C1 segment of cervical spinal cord (tissue), 14 donors: ENCODE measurements at places on chromosomes 7 and 10.

- no peak for DNase-seq
These were observed 113.6 kb upstream of the MACROH2A2 start for GRCh38 chr10:69939061-69939460.

DNA sequence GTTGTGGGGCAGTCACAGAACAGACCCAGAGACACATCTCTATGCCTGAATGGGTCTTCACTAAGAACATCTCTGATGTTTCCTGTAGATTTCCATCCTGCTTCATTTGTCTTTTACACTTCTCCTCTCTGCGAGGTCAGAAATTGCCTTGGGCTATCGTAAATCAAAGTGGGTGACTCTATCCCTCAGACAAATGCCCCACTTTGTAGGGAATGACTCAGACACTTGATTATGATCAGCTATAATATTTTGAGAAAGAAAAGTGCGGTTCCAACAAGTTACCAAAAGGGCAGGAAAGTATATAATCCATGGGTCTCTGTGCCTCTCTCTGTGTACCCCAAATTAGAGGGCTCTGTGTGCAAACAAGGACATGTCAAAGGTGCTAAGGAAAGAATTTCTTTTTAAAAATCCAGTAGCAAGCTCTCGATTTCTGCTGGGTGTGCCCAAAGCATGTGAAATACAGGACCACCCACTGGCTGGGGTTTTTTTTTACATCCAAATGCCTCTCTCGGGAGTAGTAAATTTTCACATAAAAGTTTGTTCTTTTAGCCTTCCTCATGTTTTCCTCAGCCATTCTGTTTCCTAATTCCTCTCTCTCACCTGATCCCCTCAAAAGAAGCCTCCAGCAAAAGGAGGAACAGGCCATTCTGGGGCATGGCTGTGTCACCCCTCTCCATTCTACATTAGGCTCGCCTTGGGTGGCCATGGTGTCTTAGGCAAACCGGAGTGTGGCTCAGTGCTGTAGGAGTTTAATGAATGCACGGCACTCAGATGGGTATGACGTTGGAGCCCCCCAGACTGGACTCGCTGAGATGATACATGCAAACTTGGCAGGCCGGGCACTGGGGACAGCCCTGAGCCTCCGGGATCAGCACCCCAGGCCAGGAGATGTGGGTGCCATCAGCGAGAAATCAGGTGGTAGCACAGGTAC, 6.3 kb upstream of the OPN4 start:
- no peak for DNase-seq

GRCh38 chr10:119537953-119538630, 4.4 kb downstream of the RGS10 start:
- no peak for DNase-seq

- no peak for DNase-seq
These were observed 244.5 kb upstream of the ANKRD30A start for GRCh38 chr10:36880898-36881297.

DNA sequence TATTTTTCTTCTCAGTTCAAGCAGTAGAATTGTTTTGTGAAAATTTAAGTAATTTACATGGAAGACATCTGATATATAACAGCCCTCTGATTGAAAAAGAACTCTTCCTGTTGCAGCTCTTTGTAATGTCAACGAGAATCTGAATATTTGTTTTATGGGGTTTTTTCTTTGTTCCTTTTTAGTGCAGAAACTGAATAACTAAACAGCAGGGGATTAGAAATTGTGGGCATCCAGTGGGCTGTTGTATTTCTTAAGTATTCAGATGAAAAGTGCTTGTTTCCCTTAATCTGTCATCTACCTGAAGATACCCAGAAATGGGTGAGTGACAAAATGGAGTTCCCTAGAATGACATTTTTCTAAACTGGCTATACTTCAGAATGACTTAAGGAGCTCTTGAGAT, 7.4 kb downstream of the ARL4A start:
- no peak for DNase-seq

GRCh38 chr10:71538608-71539260, 142.0 kb downstream of the CDH23 start:
- no peak for DNase-seq

DNA sequence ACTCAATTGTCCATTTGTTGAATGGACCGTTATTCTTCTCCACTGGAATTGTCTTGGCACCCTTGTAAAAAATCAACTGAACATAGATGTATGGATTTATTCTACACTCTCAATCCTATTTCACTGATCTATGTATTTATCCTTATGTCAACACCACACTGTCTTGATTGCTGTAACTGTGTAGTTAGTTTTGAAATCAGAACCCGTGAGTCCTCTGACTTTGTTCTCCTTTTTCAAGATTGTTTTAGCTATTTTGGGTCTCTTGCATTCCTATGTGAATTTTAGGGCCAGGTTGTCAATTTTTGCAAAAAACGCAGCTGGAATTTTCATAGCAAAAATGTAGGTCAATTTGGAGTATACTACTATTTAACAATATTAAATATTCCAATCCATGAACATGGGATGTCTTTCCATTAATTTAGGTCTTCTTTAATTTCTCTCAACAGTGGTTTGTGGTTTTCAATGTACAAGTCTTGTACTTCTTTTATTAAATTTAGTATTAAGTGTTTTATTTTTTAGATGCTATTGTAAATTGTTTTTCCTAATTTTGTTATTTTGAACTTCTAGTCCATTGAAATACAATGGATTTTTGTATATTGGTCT, 10.0 kb downstream of the CAMK2B start:
- no peak for DNase-seq

GRCh38 chr7:89064831-89065230, 269.3 kb upstream of the TEX47 start:
- DNase-seq, result no peak

DNA sequence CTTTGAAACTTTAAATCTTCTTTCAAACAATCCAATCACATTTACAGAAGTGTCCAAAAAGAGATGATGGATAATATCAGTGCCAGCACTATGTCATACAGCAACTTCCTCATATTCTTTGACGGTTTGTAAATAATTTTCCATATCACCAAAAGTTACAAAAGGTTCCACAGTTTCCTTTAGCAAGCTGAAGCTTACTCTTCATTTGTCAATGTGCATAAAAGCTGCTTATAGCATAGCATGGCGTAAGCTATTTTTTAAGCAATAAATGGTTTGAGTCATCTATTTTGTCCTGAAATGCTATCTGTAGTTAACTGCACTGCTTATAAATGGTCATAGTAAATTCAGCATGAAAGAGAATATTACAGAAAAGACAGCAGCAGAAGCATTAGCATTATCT, 95.1 kb downstream of the ETV1 start:
- no peak for DNase-seq

- no peak for DNase-seq
These were observed 49.9 kb downstream of the CDHR3 start for GRCh38 chr7:106012935-106013439.

DNA sequence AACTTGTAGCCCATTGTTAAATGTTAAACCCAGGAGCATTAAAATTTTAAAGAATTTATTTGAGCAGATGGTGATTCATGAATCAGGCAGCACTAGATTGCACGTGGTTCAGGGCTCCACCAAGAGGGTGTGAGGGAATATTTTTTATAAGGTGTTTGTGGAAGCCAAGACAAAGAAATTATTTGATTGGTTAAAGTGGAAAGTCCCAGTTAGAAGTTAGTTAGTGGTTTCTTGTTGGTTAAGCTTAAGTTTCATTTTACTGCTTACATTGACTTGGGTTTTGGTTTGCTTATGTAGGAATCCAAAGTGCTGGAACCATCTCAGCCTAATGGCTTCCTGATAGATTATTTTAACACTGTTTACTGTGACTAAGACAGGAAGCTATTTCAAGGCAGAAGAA, 906.2 kb downstream of the LRMDA start:
- no peak for DNase-seq

DNA sequence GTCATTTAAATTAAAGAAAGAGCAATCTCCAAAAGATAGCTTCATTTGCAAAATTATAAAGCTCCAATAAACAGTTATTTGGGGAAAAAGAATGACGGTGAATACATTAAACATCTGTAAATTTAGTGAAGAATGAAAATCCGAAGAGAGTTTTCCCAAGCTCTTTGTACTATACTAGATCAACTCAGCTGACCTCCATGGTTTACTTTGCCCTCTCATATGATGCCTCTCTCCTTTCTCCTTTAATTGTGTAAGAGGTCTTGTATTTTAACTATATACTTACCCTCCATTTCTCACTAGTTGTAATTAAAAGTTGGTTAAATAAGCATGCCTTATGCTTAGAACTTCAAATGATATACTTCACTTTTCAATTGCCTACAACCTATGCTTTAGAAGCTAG, 125.8 kb downstream of the CACNA2D1 start:
- DNase-seq, result no peak

GRCh38 chr7:70143075-70144044, 545.1 kb downstream of the AUTS2 start:
- no peak for DNase-seq

- DNase-seq, result no peak
These were observed 63.9 kb downstream of the WDFY4 start for GRCh38 chr10:48748573-48748972.

- no peak for DNase-seq
These were observed 23.5 kb downstream of the GNAT3 start for GRCh38 chr7:80488406-80488805.

DNA sequence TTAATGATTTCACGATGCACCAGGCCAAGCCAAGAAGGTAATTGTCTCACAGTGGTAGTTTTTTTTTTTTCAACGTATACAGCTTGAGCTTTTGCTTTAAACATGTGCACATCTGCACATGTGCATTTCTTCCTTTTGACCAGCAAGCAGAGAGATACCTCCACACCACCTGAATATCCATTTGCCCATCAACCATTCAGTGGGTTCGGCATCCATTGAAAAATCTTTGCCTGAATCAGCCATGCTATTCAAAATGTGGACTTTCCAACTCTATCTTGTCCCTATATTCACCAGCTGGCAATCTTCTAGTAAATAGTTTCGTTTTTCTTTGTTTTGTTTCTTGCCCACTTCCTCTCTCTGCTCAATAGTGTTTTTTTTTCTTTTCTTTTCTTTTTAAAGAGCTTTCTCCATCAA, 7.7 kb upstream of the TRA2A start:
- no peak for DNase-seq

DNA sequence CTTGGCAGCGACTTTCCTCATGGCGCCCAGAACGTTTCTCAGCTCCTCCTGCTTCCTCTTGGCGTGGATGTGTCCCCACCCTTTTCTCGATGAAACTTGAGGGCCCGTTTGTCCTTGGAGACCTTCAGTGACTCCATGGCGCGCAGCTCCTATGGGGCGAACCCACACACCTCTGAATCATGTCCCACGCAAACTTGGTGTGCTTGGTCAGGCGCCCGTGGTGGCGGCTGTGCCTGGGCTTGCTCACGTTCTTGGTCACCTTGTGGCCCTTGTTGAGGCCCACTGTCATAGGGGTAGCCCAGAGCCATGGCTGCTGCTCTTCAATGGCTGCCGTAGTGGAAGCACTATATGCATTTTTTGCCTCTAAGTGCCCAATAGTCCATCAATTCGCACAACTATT, 117.5 kb upstream of the FOXP2 start:
- DNase-seq, result no peak

GRCh38 chr7:107742678-107743566, 1.0 kb upstream of the CBLL1 start:
- no peak for DNase-seq

DNA sequence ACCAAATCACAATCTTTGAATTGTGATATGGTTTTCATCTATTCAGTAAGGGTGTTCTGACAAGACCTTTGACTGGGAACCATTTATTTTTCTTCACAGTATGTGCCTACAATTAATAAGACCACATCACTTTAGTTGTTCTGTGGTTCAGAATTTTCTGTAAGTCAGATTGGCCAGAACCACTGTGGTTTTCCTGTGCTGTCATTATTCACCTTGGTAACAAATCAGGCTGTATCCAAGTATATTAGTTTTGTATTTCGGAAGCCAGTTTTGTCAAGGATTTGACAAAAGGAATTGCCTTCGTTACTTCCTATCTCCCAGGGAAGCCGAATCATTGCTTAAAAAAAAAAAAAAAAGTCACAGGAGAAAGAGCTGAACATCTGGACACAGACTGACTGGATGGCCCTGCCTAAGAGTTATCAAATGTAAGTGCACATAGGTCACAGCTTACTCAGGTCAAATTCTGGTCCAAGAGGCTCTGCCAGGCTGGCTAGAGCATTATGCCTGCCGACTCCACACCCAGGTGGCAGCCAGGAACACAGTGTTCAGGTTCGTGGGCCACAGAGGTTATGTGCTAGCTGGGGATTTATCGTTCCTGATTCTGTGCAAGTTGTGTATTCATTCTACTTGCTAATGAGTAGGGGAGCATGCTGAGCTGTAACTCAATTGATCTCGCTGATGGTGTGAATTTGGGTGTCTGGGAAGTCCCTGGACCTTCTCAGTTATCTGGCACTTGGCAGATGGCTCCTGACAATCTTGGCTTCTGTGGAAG, 175.3 kb downstream of the JAZF1 start:
- DNase-seq, result no peak

DNA sequence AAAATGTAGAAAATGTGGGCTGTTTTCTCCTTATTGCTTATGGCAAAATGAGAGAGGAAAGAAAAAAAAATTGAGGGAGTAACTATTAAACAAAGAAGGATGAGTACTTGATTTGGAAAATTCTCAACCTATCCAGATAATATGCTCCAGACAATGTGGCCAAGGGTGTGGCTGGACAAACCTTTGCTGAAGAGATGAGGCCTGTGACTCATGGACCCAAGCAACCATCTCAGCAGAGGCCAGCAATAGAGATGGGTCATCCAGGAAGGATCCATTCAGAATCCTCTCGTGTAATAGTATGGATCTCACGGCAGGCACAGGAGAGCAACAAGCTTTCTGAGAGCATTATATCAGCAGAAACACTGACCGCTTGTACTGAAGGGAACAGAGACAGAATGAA, 120.3 kb upstream of the CELF2 start:
- no peak for DNase-seq
